ENCODE measurements at places on chromosomes 7 and 10.
A peak's percentile ranks its signal among the peaks of the same experiment; 100 is the strongest.

- no peaks in the 10 kb centered on the region for H3K27me3 ChIP-seq
- no peaks in the 10 kb centered on the region for H3K36me3 ChIP-seq
- no peak overlapping the region for H3K27ac ChIP-seq
- peak overlapping the region; percentile 38 for H3K4me3 ChIP-seq
- H3K4me1 ChIP-seq = peaks cover 35% of the 10 kb centered on the region
Observed at GRCh38 chr10:124152139-124153022, 59.0 kb upstream of the CHST15 start.

DNA sequence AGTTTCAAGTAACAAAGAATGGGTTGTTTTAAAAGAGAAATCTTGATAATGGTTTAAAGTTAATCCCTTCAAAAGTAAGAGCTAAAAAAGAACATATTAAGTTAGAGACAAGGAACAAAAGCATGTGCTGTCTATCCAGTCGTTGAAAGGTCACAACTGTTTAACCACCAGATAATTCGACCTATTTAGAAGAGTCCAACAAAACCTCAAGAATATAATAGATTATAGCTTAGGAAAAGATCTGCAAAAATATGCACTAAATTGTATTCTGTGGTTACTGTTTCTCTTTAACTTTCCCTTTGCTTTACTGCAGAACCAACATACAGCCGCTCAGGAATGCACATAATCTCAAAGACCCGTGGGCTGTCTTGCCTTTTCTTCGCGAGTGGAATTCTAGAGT, 74.9 kb downstream of the PCGF5 start:
- DNase-seq = no peak
- no peak overlapping the region for H3K27ac ChIP-seq
- H3K4me3 ChIP-seq = no peak overlapping the region
- H3K27me3 ChIP-seq = no peaks in the 10 kb centered on the region

DNA sequence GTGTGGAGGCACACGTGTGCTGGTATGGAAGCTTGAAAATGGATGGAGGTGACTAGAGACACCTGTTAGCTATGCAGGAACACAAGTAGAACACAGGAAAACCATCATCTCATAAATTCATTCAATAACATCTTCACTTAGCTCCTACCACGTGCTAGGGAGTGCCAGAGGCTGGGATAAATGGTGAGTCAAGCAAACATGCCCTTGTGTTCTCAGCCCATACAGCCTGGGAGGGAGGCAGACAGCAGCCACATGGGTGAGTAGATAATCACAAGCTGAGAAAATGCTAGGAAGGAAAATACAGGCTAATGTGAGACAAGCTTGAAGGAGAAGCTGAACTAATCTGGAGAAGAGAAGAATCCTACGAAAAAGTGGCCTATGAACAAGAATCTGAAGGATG, 468.0 kb upstream of the ZMIZ1 start:
- no peak overlapping the region for H3K4me3 ChIP-seq
- no peak for DNase-seq
- H3K27me3 ChIP-seq = peaks cover 5% of the 10 kb centered on the region
- peaks cover 17% of the 10 kb centered on the region for H3K4me1 ChIP-seq
- no peaks in the 10 kb centered on the region for H3K36me3 ChIP-seq
- no peak overlapping the region for H3K27ac ChIP-seq

DNA sequence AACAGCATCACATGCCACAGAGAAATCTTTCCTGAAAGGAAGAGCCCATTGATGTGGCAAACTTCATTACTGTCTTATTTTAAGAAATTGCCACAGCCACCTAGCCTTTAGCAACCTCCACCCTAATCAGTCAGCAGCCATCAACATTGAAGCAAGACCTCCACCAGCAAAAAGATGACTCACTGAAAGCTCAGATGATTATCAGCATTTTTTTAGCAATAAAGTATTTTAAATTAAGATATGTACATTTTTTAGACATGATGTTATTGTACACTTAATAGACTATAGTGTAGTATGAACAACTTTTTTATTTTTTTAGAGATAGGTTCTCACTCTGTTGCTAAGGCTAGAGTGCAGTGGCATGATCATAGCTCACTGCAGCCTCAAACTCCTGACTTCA, 14.8 kb downstream of the STEAP1B start:
- H3K27ac ChIP-seq = no peak overlapping the region
- H3K4me3 ChIP-seq = no peak overlapping the region
- DNase-seq = no peak
- no peaks in the 10 kb centered on the region for H3K27me3 ChIP-seq
- H3K36me3 ChIP-seq = no peaks in the 10 kb centered on the region
- peaks cover 19% of the 10 kb centered on the region for H3K4me1 ChIP-seq

DNA sequence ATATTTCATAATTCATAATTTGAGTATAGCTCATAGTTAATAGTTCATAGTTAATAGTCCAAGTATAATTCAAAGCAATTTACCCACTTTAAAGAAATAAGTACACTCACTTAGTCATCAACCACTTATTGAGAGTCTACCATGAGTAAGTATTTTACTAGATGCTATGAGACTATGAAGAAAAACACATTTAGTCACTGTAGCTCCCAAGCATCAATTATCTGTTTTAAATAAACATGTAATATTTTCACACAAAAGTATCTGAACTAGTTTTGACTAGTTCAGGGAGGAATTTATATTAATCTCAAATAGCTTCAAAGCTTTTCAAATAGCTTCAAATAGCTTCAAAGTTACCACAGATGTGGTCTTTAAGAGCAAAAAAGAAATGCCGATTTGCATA, 119.2 kb downstream of the ANK3 start:
- H3K4me1 ChIP-seq = peaks cover 9% of the 10 kb centered on the region
- no peak overlapping the region for H3K4me3 ChIP-seq
- H3K36me3 ChIP-seq = peaks cover 3% of the 10 kb centered on the region
- no peak overlapping the region for H3K27ac ChIP-seq
- DNase-seq = no peak
- H3K27me3 ChIP-seq = no peaks in the 10 kb centered on the region

DNA sequence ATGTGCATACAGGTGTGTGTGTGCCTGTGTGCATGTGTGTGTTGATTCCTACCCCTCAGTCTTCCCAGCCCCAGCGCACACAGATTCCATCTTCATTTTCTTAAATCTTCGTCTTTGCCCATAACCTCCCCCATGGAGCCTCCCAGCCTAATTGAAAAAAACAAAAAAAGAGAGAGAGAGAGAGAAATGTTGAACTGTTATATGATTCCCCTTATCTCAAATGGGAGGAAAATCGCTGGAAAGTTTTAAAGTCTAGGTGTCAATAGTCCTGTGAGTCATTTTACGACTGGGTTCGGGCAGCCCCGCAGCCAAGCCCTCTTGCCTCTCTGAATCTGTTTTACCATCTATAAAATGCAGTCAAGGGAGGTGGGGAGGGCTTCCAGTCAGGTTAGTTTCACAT, 60.9 kb downstream of the SPOCK2 start:
- H3K36me3 ChIP-seq = no peaks in the 10 kb centered on the region
- no peak overlapping the region for H3K4me3 ChIP-seq
- no peaks in the 10 kb centered on the region for H3K27me3 ChIP-seq
- peaks cover 7% of the 10 kb centered on the region for H3K4me1 ChIP-seq
- no peak for DNase-seq

GRCh38 chr7:44738876-44739665, 9.6 kb upstream of the ZMIZ2 start:
- H3K4me1 ChIP-seq = peaks cover 26% of the 10 kb centered on the region
- no peak overlapping the region for H3K27ac ChIP-seq
- H3K36me3 ChIP-seq = no peaks in the 10 kb centered on the region
- no peak overlapping the region for H3K4me3 ChIP-seq
- peak; percentile 79 for DNase-seq
- H3K27me3 ChIP-seq = no peaks in the 10 kb centered on the region

DNA sequence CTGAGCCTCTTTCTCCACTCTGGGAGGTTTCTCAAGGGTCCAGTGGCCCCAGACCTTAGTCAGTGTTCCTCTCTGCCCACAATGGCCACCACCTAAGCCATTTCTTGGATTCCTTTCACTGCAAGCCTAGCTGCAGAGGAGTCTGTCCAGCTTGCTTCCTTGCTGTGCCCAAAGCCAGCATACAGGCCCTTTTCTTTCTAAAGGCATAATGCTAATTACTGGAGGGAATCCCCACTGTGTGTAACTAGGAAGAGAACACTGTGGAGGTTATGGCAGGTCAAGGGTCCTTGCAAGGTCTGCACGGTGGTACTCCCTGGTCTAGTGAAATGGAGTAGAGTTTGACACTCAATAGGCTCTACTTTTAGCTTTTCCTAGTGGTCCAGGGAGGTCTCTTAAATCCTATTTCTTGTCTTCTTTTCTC, 70.4 kb upstream of the CC2D2B start:
- H3K4me3 ChIP-seq = no peak overlapping the region
- H3K36me3 ChIP-seq = no peaks in the 10 kb centered on the region
- no peaks in the 10 kb centered on the region for H3K27me3 ChIP-seq
- H3K4me1 ChIP-seq = peaks cover 6% of the 10 kb centered on the region
- DNase-seq = no peak

DNA sequence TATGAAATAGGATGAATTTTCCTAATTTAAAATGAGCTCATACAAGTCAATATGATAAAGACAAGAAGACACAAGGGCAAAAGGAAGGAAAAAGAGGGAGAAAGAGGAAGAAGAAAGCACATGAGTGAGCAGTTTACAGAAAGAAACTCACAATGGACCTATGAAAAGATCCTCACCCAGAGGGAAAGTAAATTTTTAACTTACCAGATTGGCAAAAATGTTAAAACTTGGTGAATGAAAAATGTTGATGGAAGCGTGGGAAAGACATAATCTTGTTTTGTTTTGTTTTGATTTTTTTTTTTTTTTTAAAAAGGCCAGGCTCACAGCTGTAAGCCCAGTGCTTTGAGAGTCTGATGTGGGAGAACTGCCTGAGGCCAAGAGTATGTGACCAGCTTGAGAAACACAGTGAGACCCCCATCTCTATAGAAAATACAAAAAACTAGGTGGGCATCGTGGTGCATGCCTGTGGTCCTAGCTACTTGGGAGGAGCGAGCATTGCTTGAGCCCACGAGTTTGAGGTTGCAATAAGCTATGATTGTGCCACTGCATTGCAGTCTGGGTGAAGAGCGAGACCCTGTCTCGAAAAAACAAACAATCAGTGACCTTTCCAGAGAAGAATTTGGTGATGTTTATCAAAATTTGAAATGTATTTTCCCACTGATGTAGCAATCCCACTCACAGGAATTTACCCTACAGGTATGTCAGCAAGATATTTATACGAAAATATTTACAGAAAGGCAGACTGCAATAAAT, 152.9 kb upstream of the ASAH2 start:
- no peak overlapping the region for H3K4me3 ChIP-seq
- H3K36me3 ChIP-seq = no peaks in the 10 kb centered on the region
- no peak for DNase-seq
- H3K27ac ChIP-seq = peak overlapping the region; percentile 43

DNA sequence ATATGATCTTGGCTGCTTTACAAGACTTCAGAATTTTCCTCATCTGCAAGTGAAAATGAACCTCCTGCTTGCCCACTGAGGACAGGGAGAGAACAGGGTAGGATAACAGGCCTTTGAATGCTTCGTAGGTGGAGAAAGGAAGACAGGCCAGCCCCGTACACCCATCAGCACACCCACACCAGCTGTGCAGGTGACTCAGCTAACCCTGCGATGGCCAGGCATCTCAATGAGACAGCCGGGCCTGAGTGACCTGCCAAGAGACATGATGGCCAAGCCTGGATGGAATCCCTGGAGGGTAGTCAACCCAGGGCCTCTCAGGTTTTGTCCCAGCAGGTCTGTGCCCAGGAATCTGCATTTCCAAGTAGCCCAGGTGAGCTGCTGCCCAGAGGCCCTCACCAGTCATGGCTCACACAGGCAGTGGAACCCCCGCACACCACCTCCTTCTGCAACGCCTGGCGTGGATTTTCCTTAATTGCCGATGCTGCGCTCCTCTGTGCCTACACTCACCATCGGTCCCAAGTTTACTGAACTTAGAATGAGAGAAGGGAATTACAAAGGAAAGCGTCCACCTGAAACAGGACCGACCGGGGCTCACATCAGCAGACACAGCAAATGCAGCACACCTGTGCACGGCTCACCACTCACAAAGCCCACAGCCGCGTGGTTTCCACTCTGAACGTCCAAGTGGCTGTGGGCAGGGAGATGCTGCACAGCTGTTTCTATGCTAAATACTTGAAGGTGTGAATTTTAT, 163.7 kb downstream of the DIP2C start:
- DNase-seq = peak; percentile 49
- peaks cover 37% of the 10 kb centered on the region for H3K4me1 ChIP-seq
- H3K36me3 ChIP-seq = no peaks in the 10 kb centered on the region
- no peaks in the 10 kb centered on the region for H3K27me3 ChIP-seq
- H3K4me3 ChIP-seq = no peak overlapping the region
- H3K27ac ChIP-seq = no peak overlapping the region

- H3K36me3 ChIP-seq = no peaks in the 10 kb centered on the region
- H3K4me3 ChIP-seq = no peak overlapping the region
Observed at GRCh38 chr10:118607768-118608354, 12.4 kb upstream of the PRLHR start.

GRCh38 chr10:26216585-26217395, at the start of gene GAD2:
GAD2 (plus strand) TSS chr10:26216774; CDS start chr10:26216810, 36 bp downstream.
- no peak for DNase-seq
- peaks cover 1% of the 10 kb centered on the region for H3K36me3 ChIP-seq
- H3K4me1 ChIP-seq = peaks cover 22% of the 10 kb centered on the region

DNA sequence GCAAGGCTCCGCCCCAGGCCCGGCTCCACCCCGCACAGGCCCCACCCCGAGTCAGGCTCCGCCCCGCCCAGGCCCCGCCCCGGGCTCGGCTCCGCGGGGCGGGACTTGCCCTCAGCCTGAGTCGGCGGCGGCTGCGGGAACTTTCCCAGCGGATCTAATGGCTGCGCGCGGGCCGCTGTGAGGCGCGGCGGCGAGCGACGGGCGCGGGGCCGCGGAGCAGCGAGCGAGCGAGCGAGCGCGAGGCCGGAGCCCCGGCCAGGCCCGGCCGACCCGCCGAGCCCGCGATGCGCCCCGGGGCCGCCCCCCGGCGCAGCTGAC, at the start of gene INPP5A:
TSS of gene INPP5A (plus strand) at position 104 of the 318 bp plus-strand sequence. CDS start 310 bp downstream, outside the sequence.
- peak within 1 kb of the TSS; percentile 85 for H3K27ac ChIP-seq
- H3K27me3 ChIP-seq = no peaks in the 10 kb centered on the region
- peaks cover under 1% of the 10 kb centered on the region for H3K36me3 ChIP-seq
- H3K4me3 ChIP-seq = peak within 1 kb of the TSS; percentile 87
- peaks cover 78% of the 10 kb centered on the region for H3K4me1 ChIP-seq

DNA sequence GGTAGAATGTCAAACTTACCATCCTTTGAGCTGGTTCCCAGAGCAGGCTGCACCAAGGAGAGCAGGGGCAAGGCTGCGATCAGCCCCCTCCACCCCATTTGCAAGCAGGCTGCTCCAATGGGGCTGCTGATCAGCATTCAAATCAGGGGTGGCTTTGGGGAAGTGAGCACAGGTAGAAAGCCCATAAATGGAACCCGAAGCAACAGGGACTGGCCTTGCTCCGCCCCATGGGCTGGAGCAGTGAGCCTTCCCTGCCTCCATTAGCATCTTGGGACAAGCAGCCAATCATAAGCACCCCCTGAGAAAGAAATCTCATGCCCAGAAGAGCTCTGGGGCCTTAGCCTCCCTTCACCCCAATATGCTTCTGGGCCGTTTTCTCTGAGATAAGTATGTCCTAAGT, 4.0 kb upstream of the PKD1L1 start:
- H3K27me3 ChIP-seq = no peaks in the 10 kb centered on the region
- H3K36me3 ChIP-seq = peaks cover 3% of the 10 kb centered on the region
- H3K27ac ChIP-seq = no peak overlapping the region
- DNase-seq = no peak

GRCh38 chr10:132596742-132597279, 59.2 kb downstream of the INPP5A start:
- peaks cover 4% of the 10 kb centered on the region for H3K36me3 ChIP-seq
- no peaks in the 10 kb centered on the region for H3K27me3 ChIP-seq
- H3K4me1 ChIP-seq = peaks cover 65% of the 10 kb centered on the region
- DNase-seq = no peak
- peak overlapping the region; percentile 32 for H3K27ac ChIP-seq
